NCI-H1105 treated with DMSO at 0.1 percent for 48 hours (cell line): ENCODE measurements at places on chromosomes 1 and 21.

- DNase-seq: peak; percentile 68
Observed at GRCh38 chr1:160085686-160086455, 4.5 kb downstream of the KCNJ9 start.

GRCh38 chr1:181133441-181133951 is 45.0 kb downstream of the IER5 start:
- no peak for DNase-seq

DNA sequence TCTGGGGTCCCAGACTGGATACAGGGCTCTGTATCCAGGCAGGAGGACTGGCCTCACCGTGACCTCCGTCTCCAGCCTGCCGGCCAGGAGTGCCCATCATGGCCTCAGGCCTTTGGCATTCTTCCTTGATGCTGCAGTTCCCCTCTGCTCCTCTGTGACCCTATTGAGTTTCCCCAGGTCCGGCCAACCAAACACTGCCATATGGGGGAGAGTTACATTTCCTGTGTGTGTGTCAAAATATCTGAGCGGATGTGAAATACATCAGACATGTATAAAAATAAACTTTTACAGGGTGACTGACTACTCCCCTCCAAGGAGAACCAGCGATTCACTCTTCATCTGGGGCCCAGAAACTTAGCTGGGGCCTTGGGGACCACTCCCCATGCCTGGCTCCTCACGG is 10.2 kb upstream of the UBL4B start:
- DNase-seq: no peak

GRCh38 chr1:230208619-230209261 is 141.7 kb downstream of the GALNT2 start:
- DNase-seq: no peak

- DNase-seq: no peak
Observed at GRCh38 chr1:204932573-204932909, 61.9 kb downstream of the NFASC start.
